COR-L47 (cell line): ENCODE measurements at places on chromosomes 7 and 10.

DNA sequence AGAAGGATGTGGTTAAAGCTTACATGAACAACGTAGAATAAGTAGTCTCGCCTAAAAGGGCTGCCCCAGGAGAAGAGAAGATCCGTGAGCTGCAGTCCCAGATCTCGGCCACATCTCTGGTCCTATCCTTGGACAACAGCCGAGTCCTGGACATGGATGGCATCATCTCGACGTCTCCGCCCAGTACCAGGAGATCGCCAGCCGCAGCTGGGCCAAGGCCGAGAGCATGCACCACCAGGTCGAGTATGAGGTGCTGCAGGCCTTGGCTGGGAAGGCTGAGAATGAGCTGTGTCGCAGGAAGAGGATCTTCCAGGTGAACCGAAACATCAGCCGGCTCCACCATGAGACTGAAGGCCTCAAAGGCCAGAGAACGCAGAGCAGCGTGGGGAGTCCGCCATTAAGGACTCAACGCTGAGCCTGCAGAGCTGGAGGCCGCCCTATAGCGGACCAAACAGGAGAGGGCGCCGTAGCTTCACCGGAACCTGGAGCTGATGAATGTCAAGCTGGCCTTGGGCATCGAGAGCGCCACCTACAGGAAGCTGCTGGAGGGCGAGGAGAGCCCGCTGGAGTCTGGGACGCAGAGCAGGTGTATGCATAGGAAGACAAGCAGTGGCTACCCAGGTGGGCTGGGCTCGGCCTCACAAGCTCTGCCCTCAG lies 22.2 kb downstream of the LIPK start:
- no peak for DNase-seq

- DNase-seq: peak; percentile 46
Measured at GRCh38 chr7:73612598-73613269, 11.6 kb downstream of the MLXIPL start.

GRCh38 chr7:80413383-80413945 lies 98.4 kb downstream of the GNAT3 start:
- no peak for DNase-seq

GRCh38 chr10:76358743-76359395 lies 927.4 kb downstream of the LRMDA start:
- DNase-seq: no peak

DNA sequence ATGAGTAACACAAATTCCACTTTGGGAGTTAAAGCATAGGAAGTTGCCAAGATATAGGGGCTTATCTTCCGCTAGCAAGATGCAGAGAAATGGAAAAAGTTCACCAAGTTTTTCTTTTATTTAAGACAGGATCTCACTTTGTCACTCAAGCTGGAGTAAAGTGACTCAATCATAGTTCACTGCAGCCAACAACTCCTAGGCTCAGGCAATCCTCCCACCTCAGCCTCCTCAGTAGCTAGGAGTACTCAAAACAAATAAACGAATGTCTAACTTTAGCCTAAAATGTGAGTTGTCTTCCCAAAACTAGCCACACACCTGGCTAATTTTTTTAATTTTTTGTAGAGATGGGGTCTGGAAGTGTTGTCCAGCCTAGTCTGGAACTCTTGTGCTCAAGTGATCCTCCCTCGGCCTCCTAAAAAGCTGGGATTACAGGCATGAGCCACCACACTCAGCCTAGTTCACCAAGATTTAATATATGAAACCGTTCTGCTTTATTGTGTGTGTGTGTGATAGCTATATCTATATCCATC lies 9.9 kb downstream of the VIM start:
- DNase-seq: no peak
